Smooth muscle cell of bladder (primary cell): ENCODE measurements at places on chromosomes 12 and 14. TPM values are rescaled to one million over a fixed set of nuclear protein-coding genes. Genes with fewer than 3 reads are reported as not detected.

Gene PRDM4
- total RNA-seq = 15.5 and 16.4 TPM in 2 replicates

Gene OR6C3
- total RNA-seq = not detected in 2 replicates

Gene PGF
- 1.7 and 3.5 TPM in 2 replicates for total RNA-seq

Gene LRRIQ1
- 0.14 and 0.28 TPM in 2 replicates for total RNA-seq

Gene A2M
- total RNA-seq = 10.8 and 12.1 TPM in 2 replicates

Gene CEBPE
- total RNA-seq = not detected in 2 replicates

Gene FOXA1
- total RNA-seq = 0.09 TPM in 1 of 2 replicates, not detected in the other

Gene ACRBP
- total RNA-seq = 0.28 and 0.37 TPM in 2 replicates

Gene WBP11
- total RNA-seq = 10.0 and 11.4 TPM in 2 replicates

Gene TTC6
- under 0.01 TPM in 1 of 2 replicates, not detected in the other for total RNA-seq

Gene NXPH4
- total RNA-seq = 0.28 and 0.65 TPM in 2 replicates

Gene DBX2
- total RNA-seq = not detected in 2 replicates
